ENCODE measurements at places on chromosomes 6 and 20. TPM values are rescaled to one million over a fixed set of nuclear protein-coding genes. Genes with fewer than 3 reads are reported as not detected.

GRCh38 chr6:96521306-96521643 is 331 bp upstream of the UFL1 start:
- DNase-seq: peak; percentile 28

- no peak for DNase-seq
Observed at GRCh38 chr6:159715605-159716004, 11.7 kb upstream of the WTAP start.

The ZNF322 gene
- 43.1 TPM for total RNA-seq

DNA sequence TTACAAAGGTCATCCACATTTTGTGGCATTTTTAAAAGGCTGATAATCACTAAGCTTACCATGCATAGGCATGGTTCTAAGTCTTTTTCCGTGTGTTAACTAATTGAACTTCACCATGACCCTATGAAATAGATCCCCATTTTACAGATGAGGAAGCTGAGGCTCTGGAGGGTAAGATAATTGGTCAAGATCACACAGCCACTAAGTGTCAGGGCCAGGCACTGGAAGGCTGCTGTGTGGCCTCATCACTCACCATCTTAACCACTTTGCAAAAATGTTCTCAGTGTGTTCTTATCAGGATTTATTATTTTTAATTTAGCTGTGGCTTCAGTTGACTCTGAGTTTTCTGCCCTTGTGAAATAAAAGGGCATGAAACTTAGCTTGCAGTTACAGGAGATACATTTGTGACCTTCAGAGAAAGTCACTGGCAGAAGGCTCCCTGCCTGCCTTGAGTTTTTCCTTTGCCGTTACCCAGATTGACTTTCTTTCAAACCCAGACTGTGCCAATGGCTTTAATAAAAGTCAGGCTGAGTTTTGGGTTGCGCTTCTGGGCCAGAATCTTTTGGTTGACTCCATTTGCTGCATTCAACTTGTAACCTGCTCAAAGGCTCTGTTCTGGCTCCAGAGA is 82.0 kb downstream of the EZR start:
- no peak for DNase-seq

DNA sequence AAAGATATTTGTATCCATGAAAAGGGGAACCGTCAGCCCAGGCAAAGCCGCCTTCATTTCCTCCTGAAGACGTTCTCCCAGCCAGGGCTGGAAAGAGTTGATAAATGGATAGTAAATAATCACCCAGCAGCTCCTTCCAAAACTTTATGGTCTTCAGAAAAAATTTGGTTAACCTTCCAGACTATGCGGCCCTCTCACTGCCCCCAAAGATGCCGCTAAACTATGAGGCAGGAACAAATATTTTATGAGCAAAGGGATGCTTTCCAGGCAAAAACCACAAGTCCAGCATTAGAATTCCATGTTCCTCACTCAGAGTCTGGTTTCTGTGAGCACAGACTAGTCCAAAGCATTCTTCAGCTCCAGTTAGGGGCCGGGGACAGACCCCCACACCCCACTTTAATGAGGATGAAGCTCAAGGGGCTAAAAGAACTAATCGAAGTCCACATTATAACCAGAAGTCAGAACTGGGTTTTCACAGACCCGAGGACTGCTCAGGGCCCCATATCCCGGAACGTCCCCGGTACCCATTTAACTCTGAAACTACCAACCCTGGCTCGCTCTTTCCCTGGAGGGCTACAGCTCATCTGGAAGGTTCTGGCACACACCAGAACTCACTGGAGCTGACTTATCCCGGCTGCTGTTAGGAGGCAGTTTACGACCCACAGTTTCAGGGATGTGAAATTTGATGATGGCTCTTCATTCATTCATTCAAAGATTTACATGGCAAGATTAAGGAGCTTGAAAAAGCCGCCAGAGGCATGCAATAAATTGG is 29.4 kb downstream of the BMP7 start:
- DNase-seq: no peak

DNA sequence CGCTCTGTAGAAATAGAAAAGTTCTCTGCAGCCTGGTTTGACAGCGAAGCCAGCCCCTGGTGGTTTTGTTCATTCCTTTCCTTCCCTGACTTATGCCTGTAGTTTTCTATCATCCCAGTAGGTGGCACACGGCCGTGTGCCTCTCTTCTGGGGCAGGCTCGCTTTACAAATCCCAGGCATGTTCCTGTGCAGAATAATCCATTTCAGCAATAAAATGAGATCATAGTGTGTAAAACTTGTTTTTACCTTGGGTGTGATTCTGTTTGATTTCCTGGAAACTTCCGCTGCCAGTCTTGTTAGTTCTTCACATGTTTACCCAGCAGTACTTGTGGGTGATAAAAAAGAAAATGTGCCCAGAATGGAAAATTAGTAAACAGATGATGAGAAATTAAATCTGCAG is 7.4 kb upstream of the INSM1 start:
- DNase-seq: peak; percentile 26

GRCh38 chr6:20213271-20213798 is 1.1 kb upstream of the MBOAT1 start:
- no peak for DNase-seq

DNA sequence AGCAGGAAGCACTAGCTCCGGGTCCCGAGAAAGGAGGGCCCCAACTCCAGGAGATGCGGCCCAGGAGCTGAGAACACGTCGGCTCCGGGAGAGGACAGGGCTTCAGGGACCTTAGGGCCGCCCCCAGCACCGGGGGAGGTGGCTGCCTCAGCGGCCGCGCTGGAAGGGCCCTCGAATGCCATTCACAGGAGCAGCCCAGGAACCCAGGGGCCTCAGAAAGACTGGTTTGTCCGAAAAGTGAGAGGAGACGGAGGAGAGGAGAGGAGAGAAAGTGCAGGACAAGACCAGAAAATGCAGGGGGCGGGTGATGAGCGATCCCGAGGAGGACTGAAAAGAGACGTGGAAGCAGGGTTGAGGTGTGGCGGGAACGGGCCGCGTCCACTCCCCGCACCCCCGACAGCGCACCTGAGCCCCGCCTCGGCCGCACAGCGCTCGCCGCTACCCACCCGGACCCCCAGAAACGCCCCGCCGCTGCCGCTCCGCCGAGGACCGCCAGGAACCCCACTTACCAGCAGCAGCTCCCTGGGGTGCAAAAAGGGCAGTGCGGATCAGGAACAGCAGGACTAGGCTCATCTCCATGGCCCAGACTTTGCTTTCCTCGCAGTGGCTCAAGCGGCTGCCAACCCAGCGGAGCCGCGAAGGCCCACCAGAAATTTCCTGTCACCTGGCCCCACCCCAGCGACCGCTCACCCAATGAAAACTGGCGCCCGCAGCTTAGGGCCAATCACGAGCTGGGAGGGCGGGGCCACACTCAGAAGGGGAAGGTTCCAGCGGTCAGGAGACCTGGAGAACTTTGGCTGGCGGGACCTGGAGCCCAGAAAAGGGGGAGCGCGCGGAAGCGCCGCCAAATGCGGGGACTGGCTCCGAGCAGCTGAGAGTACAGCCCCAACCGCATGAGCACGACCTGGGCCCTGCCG is 25.4 kb downstream of the HLA-F start:
- DNase-seq: peak; percentile 49

DNA sequence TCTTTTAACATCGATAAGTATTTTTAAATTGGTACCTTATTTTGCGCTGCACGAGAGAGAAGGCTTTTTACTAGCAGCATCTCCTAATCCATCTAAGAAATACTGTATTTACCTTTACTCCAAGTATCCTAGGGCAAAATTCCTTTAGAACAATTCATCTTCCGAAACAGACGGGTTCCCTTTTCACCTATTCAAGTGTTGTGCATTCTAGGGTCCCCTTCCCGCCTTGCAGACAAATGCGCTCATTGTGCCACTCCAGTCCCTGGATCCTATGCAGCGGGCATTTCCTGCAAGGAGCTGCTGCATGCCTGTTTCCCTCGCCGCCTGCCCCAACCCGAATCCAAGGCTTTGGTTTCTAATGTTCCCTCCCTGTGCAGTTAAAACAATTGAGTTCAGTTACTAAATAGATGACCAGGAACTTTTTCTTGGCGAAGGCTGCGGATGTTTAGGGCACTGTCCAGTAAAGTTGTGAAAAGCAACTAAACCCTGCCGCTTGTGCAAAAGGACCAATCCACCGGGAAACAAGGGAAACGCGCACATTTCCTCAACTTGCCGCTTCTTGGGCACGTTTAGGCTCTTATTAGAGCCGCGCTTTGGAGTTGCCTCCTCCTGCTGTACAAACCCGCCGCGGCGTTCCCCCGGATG is 556 bp upstream of the SCAF8 start:
- peak; percentile 26 for DNase-seq

The EPB41L2 gene
- 386 TPM for total RNA-seq

The SIRPB2 gene
- 1.2 TPM for total RNA-seq

DNA sequence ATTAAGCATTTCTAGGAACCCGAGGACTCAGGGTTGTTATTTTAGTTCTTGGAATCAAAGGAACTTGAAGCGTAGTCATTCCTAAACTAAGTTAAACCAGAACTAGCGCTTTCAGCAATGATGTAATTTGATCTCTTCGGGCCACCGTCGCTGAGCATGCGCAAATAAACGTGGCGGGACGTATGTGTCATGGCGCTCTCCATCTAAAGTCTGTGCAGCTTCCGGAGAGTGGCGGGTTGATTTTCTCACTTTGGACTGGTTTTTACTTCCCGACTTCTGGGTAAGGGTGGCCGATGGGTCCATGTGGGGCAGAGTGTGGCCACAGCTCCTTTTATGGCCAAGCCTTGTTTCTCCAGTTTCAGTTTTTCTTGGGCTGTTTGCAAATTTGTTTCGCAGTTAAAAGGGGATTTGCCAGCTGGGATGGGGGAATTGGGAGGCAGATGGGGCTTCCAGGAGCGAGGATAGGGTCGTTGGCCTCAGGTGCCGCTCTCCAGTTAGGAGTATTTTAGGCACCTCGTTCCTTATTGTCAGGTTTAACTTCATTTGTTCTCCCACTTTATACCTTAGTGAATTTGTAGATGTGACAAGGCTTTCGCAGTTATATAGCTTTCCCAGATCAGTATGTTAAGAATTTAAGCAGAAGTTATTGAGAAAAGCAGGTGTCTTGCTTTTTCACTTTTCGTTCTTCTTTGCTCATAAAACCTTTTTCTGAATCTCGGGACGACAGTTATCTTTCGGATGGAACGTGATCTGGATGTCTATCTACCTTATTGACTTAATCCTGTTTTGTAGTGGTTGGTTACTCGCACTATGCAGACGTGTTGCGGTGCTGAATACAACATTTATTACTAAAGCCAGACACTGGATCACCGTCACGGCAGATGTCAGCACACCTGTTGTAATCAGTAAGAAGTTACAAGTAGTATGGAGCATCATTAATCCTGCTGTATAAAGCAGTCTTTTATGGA is at the start of gene CDKAL1:
Gene CDKAL1 (plus strand): TSS at position 163 of the 968 bp plus-strand sequence. CDS start 11,894 bp downstream, outside the sequence.
- peak; percentile 86 for DNase-seq

DNA sequence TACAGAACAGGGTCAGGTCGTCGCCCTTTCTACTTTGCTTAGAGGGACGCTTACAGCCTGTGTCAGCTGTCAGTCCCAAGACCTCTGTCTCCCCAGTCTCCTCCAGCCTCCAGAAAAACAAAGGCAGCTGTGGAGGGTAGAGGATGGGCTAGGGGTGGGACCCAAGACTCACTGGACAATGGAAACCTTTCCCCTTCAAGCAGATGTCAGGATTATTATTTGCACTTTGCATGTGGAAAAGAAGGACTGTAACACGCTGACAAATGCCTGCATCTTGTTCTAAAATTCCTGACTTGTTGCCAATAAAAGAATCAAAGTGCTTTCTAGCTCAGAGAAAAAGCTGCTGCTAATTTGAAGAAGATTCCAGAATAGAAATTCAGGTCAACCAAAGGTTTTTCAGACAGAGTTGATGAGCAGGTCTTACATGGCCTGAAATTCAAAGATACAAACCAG is 58.7 kb downstream of the SNX5 start:
- no peak for DNase-seq

DNA sequence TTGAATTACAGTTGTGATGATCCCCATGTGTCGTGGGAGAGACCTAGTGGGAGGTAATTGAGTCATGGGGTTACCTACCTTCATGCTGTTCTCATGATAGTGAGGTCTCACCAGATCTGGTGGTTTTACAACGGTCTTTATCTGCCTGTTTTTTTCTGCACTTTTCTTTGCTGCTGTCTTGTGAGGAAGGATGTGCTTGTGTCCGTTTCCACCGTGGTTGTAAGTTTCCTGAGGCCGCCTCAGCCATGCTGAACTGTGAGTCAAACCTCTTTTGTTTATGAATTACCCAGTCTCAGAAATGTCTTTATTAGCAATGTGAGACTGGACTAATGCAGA is 6.5 kb upstream of the RANBP9 start:
- no peak for DNase-seq

- DNase-seq: no peak
Observed at GRCh38 chr20:51828762-51829161, 26.4 kb upstream of the SALL4 start.

DNA sequence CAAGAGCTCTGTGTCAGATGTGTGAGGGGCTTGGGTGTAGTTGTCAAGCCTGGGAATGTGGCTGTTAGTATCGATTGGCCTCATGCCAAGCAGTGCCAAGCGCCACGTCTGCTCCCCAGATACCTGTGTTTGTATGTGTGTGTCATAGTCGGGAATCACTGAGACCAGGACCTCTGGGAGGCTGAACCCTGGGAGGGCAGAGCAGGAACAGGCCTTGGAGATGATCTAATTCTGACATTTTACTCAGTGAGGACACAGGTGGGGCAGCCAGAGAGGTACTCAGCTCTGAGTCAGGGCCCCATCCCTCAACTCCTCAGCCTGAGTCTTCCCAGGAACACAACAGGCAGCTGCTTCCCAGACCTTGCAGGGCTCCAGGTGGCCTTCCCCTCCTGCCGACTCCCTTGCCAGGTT is 51.2 kb upstream of the FANCE start:
- DNase-seq: no peak

DNA sequence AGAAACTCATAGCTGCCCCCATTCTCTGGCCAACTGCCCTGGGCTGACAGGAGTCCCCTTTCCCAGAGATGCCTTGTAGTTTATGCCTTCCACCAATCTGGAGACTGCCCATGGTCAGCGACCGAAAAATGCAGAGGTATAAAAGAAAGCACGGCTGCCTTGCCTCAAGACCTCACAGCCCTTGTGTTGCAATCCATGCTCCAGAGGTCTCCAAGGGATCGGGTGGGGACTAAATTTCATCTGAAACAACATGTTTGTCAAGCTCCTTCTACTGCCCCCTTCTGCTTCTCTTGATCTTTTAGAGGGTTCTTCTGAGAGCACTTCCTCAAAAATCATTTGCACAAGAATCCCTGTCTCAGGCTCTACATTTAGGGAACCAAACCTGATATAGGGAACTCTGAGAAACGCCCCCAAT is 128.8 kb downstream of the PLCB1 start:
- no peak for DNase-seq

DNA sequence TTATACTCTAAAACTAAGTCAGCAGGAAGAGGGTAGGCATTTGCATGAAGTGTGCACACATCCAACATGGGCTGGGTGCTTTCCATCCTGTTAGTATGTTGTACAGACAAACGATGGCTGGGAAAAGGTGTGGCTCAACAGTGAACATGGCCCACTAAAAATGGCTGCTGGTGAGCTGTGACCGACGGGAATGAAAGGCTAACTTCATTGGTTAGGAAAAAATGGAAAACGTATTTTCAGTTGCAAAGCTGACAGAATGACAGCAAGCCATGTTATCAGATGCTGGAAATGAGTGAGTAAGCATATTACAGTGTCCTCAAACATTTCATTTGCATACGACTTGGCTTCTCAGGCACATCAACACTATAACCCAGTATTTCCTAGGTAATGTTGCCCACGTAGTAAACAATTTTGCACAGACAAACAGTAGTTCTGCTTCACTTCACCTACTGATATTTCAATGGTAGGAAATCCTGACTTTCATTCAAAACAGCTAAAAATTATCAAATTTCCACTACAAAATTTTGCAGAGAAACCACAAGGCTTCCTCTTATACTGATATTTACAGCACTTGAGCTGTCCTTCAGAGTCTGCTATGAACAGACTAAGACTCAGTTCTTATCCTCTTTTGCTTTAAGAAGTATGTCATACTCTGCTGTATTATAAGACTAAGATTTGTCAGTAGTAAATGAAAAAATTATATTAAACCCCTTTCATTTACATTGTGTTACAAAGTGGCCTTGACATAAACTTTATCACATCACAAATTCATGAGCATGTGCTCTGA is 98.9 kb downstream of the IRF4 start:
- no peak for DNase-seq

Data from urinary bladder (tissue), 4 donors.